ENCODE measurements at places on chromosomes 2 and 18. TPM values are rescaled to one million over a fixed set of nuclear protein-coding genes. Genes with fewer than 3 reads are reported as not detected.

GLS gene
- polyA plus RNA-seq: 92.2 TPM

- peaks cover 4% of the 10 kb centered on the region for H3K4me1 ChIP-seq
- no peaks in the 10 kb centered on the region for H3K27me3 ChIP-seq
- H3K36me3 ChIP-seq: no peaks in the 10 kb centered on the region
- no peak for DNase-seq
- no peak overlapping the region for H3K4me3 ChIP-seq
Observed at GRCh38 chr2:23658466-23658942, 268.4 kb downstream of the ATAD2B start.

DNA sequence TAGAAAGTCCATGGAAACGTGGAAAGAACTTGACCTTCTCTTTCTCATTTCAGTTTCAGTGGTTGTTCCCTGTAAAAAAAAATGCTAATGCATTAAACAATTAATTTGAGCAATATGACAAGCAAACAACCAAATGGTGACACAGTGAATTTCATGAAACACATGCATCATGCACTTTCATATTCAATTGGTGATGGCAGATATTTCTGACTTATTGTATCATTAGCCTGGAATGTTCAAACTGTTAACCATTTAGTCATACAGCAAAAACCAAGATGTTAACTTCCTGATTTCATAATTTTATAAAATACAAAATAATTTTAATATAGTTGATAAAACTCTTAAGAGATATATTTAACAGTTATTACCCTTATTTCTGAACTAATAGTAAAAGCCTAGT, 85.5 kb downstream of the SCN1A start:
- no peaks in the 10 kb centered on the region for H3K36me3 ChIP-seq
- H3K4me1 ChIP-seq: no peaks in the 10 kb centered on the region
- DNase-seq: no peak
- H3K4me3 ChIP-seq: no peak overlapping the region

DNA sequence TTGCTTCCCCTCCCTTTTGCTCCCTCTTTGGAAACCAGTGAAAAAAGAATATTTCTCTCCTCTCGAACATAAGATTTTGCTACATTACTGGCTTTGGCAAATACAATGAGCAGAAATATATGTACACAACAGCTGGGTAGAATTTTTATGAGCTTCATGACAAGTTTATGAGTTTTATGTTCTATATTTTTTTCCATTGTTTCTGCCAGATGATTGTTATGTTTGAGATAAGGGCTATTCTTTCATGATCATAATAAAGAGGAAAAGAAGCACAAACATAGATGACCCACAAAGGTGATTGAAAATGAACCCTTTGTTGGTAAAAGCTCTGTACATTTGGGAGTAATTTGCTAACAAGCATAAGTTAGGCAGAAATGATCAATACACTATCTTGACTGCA, 14.8 kb upstream of the TFPI start:
- H3K4me1 ChIP-seq: no peaks in the 10 kb centered on the region
- no peaks in the 10 kb centered on the region for H3K27me3 ChIP-seq
- H3K4me3 ChIP-seq: no peak overlapping the region
- DNase-seq: no peak
- H3K36me3 ChIP-seq: no peaks in the 10 kb centered on the region

DNA sequence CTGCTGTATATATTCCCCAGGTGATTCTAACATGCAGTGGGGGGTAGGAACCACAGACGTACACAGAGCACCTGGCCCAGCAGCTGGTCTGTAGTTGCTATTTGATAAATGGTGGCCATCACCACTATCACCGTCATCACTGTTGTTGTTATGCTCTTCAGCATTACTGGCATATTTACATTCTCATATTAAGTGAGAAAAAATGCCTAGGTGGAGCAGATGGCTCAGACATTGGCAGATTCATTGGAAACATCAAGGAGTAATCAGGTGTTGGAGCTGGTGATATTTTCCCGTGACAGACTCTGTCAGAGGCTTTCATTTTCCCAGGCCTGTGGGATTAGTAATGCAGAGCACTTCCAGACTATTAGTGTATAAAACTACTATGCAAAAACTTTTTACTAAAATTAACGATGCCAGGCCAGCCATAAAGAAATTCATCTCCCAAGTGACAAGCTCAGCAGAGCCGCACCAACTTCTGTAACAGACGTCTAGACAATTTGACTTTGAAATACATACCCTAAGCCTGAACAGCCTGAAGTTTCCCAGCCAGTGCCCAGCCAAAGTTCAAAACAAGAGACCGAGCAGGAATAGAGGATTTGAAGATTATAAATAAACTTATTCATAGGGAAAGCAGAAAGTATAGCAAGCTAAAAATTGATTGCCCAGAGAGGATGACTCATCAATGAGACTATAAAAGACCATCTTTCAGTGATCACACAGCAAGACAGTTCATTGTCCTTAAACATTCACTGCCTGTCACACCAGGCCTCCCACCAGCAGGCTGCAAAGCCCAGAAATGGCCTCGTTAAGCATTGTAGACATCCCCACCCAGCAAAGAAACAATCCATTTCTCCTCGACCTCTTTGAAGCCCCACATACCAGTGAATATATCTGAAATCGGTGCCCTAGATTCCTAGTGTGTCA, 247.4 kb upstream of the CHAC2 start:
- H3K27ac ChIP-seq: no peak overlapping the region
- DNase-seq: no peak
- no peak overlapping the region for H3K4me3 ChIP-seq
- no peaks in the 10 kb centered on the region for H3K4me1 ChIP-seq
- H3K36me3 ChIP-seq: no peaks in the 10 kb centered on the region
- H3K27me3 ChIP-seq: no peaks in the 10 kb centered on the region

GPR39 gene
- 0.10 TPM for polyA plus RNA-seq

GRCh38 chr2:27380626-27381545, at the start of gene ZNF513:
Gene ZNF513, minus strand, starts transcription at chr2:27380734. Its CDS starts 208 bp downstream, at chr2:27380526.
- H3K4me3 ChIP-seq: peak within 1 kb of the TSS; percentile 5
- peaks cover 67% of the 10 kb centered on the region for H3K36me3 ChIP-seq
- peak within 1 kb of the TSS; percentile 82 for H3K27ac ChIP-seq
- DNase-seq: peak; percentile 96

DNA sequence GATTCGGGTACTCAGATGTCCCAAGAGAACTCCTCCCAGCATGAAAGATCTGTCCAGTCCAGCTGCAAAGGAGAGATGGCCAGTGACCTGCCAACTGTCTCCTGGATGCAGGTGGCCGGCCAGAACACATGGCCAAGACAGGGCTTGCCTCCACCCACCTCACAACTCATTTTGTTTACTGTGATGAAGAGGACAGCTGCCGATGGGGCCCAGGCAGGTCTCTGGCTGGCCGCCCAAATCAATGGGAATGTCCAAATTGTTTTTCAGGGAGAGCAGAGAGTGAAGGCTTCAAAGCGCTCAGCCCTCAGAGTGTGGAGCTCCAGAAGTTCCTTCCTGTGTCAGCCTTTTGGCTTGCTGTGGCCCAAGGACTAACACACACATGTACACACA, 41.9 kb downstream of the FOSL2 start:
- H3K27ac ChIP-seq: no peak overlapping the region
- H3K36me3 ChIP-seq: no peaks in the 10 kb centered on the region
- H3K4me1 ChIP-seq: peaks cover 5% of the 10 kb centered on the region
- no peak for DNase-seq

- H3K27me3 ChIP-seq: no peaks in the 10 kb centered on the region
- DNase-seq: no peak
- no peaks in the 10 kb centered on the region for H3K4me1 ChIP-seq
Observed at GRCh38 chr2:240869109-240869955, 708 bp downstream of the AGXT start.

DNA sequence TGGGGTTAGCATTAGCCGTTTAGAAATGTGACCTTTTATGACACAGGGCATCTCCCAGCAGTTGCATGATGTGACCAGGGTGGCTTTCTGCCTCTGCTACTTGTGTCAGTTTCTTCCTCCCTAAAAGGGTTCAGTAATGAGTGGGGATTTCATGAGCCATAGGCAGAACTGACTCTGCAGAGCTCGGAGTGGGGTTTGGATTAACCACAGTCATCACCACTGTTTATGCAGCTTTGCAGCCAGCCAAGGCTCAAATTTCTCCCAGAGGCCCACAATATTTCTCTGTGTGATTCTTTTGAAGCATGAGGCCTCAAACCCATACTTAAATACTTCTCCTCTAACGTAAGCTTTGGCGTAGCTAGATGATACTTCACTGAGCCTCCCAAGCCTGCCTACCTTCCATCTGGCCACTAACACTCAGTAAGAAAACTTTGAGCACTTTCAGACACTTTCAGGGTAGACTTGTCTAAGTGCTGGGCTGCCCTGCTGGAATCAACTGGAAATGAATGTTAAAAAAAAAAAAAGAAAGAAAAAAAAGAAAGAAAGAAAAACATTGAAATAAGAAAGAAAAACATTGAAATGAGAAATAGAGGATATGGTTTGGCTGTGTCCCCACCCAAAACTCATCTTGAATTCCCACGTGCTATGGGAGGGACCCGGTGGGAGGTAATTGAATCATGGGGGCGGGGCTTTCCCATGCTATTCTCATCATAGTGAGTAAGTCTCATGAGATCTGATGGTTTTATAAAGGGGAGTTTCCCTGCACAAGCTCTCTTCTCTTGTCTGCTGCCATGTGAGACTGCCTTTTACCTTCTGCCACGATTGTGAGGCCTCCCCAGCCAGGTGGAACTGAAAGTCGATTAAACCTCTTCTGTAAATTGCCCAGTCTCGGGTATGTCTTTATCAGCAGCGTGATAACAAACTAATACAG, 11.5 kb upstream of the LAPTM4A start:
- peaks cover 7% of the 10 kb centered on the region for H3K4me1 ChIP-seq
- no peak for DNase-seq
- no peak overlapping the region for H3K27ac ChIP-seq
- no peaks in the 10 kb centered on the region for H3K36me3 ChIP-seq

CCDC74A gene
- polyA plus RNA-seq: 13.9 TPM

DNA sequence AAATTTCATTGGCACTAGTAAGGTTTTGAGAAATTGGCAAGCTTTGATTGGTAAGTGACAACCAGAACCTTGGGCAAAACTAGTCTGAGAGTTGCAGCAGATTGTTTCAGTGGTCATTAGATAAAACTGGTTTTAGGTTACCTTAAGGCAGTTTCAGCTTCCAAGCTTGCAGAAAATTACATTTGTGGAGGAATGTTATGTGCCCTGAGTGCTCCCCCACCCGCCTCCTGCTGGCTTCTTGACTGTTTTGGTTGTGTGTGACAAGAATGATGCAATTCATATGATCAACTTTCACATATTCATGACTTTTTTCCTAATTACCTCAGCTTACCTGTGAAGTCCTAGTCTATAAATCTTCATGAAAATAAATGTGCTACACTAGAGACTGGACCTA, 599.5 kb upstream of the ZNF804A start:
- H3K27me3 ChIP-seq: no peaks in the 10 kb centered on the region
- no peak for DNase-seq
- no peak overlapping the region for H3K4me3 ChIP-seq
- no peaks in the 10 kb centered on the region for H3K36me3 ChIP-seq

GRCh38 chr2:222300726-222301052, 1.9 kb upstream of the PAX3 start:
- H3K27ac ChIP-seq: no peak overlapping the region
- no peaks in the 10 kb centered on the region for H3K36me3 ChIP-seq
- DNase-seq: no peak
- peaks cover 94% of the 10 kb centered on the region for H3K27me3 ChIP-seq
- H3K4me1 ChIP-seq: peaks cover 10% of the 10 kb centered on the region

GRCh38 chr2:166613226-166613625, 119.2 kb upstream of the SCN7A start:
- H3K4me3 ChIP-seq: no peak overlapping the region
- H3K36me3 ChIP-seq: no peaks in the 10 kb centered on the region
- no peak overlapping the region for H3K27ac ChIP-seq
- H3K4me1 ChIP-seq: no peaks in the 10 kb centered on the region
- no peak for DNase-seq

PMAIP1 gene
- polyA plus RNA-seq: 0.13 TPM

- no peak overlapping the region for H3K4me3 ChIP-seq
- H3K27ac ChIP-seq: peak overlapping the region; percentile 33
- H3K36me3 ChIP-seq: no peaks in the 10 kb centered on the region
Observed at GRCh38 chr2:190093793-190094192, 31.3 kb upstream of the MSTN start.

HRH4 gene
- 0.03 TPM for polyA plus RNA-seq

DYNAP gene
- polyA plus RNA-seq: not detected

DNA sequence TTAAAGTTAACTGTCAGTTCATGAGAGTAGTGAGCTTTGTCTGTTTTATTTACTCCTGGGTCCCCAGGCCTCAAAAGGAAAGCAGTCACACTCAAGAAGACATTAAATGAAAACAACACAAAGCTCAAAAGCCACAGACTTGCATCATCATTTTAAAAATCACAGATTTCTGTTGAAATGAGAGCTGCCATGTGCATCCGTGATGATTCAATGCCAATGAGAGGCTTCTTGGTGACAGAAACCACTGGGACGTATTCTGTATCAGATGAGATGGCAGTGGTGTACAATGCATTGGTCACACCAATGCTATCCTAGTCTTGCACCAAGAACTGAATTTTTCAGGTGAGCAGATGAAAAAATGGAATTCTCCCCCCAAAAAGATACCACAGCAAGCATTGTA, 204.8 kb downstream of the ANAPC1 start:
- H3K27ac ChIP-seq: no peak overlapping the region
- no peaks in the 10 kb centered on the region for H3K27me3 ChIP-seq
- no peak for DNase-seq

VWA3B gene
- polyA plus RNA-seq: not detected

REG1B gene
- not detected for polyA plus RNA-seq

GRCh38 chr2:61887717-61888266, 664 bp downstream of the CCT4 start:
- peak; percentile 46 for DNase-seq
- H3K36me3 ChIP-seq: peaks cover 23% of the 10 kb centered on the region
- H3K27me3 ChIP-seq: no peaks in the 10 kb centered on the region
- peaks cover 25% of the 10 kb centered on the region for H3K4me1 ChIP-seq
- H3K27ac ChIP-seq: peak overlapping the region; percentile 97
- H3K4me3 ChIP-seq: peak overlapping the region; percentile 92

DNA sequence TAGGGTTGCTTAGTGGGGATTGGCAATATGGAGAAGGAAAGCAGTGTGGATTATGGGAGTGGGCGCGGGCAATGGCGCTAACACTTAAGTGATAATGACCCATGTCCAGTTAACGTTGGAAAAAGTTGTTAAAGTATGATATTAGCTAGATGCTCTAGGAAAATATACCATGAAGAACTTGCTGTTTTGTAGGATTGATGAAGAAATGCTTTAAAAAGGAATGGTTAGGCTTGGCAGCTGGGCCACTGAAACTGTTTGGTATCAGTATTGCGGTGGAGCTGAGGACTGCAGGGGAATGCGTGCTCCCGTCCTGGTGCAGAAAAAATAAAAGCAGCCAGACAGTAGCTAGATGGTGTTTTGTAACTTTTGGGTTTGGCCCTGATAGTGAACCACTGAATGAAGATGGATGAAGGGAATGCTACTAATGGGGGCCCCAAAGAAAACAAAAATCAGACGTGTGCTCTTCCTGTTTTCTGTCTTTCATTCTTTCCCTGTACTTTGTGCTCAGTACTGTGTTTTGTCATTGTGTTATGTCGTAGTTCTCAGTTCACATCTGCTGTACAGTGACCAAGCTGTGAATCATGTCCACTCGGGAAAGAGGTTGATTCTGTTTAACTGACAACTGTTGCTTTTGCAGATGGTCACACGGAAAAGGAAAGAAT, 999 bp downstream of the INSIG2 start:
- no peak for DNase-seq
- no peak overlapping the region for H3K4me3 ChIP-seq
- H3K36me3 ChIP-seq: no peaks in the 10 kb centered on the region
- peaks cover 14% of the 10 kb centered on the region for H3K4me1 ChIP-seq
- H3K27ac ChIP-seq: no peak overlapping the region
- H3K27me3 ChIP-seq: no peaks in the 10 kb centered on the region

- H3K4me3 ChIP-seq: no peak overlapping the region
- DNase-seq: peak; percentile 78
- no peaks in the 10 kb centered on the region for H3K4me1 ChIP-seq
- H3K36me3 ChIP-seq: no peaks in the 10 kb centered on the region
Observed at GRCh38 chr2:10835052-10835970, 22.7 kb upstream of the PDIA6 start.

Measured in adrenal gland (tissue), 19 donors.